ENCODE measurements at places on chromosomes 13 and 19. TPM values are rescaled to one million over a fixed set of nuclear protein-coding genes. Genes with fewer than 3 reads are reported as not detected.

GRCh38 chr13:76980075-76980718 lies 11.7 kb upstream of the CLN5 start:
- peak; percentile 85 for DNase-seq

GRCh38 chr13:74629985-74630384 lies 495.8 kb upstream of the KLF12 start:
- DNase-seq: no peak

Gene ZIC5
- total RNA-seq: 0.04 TPM

Gene NLRP11
- not detected for total RNA-seq

GRCh38 chr13:28459911-28460310 lies 35.0 kb downstream of the FLT1 start:
- no peak for DNase-seq

Gene ZNF541
- 0.43 TPM for total RNA-seq

GRCh38 chr13:44074611-44075010 lies 194.9 kb downstream of the LACC1 start:
- no peak for DNase-seq
